ENCODE measurements at places on chromosomes 5 and 9.

DNA sequence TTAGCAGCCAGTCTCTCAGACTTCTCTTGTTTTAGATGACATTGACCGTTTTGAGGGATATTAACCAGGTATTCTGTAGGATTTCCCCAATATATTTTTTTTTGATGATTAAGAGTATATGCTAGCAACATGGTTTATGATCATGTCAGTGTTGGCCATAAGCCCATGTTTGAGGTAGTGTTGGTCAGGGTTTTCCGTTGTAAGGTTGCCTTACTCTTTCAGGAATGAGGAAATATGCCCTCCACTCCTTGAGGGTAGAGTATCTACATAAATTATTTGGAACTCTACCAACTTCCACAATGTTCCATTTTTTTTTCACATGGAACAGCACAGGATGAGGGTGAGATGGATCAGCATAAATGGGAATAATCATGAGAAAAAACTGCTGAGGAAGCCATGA, 188.4 kb upstream of the PRDM9 start:
- no peak for DNase-seq

GRCh38 chr9:91419222-91420191, 4.1 kb downstream of the NFIL3 start:
- no peak for DNase-seq

GRCh38 chr5:82349652-82350051, 71.5 kb upstream of the RPS23 start:
- DNase-seq, result no peak

DNA sequence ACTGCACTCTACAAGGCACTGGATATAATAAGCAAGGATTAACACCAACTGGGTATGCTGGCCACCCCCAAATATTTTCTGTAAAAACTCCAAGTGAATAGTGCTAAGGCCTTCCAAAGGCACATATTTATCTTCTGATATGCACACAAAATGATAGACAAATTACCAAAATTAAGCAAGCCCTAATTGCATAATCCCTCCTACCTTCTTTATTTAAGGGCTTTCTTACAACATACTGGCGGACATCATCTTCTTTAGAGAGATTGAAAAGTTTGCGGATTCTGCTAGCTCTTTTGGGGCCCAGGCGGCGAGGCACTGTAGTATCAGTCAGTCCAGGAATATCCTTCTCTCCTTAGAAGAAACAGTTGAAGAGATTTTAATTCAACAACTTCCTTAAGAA, 1.9 kb downstream of the RPS6 start:
- DNase-seq, result peak; percentile 27

DNA sequence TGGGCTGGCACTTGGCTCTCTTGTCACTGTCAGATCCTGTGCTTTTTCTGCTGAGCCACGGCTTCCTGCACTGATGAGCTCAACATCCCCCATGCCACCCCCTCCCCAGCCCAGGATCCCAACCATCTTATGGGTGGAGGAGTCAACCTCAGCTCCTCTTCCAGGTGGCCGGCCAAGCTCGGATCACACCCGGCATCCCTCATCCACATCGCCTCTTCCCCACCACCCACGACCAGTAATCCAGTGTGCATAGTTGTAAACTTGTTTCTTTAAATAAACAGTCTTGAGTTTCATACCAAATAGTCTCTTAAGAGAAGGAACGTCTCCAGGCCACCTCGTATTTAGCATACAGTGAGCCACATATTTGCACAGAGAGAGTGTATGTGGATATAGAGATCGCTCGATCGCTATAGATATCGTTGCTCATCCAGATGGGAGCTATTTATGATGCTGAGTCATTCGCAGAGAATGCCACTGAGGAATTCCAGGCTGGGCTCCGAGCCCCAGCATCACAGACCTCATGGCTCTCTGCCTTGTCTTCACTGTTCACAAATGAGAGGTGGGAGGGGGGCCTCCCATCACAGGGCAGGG, 61.8 kb upstream of the CPLX2 start:
- DNase-seq, result no peak

- DNase-seq, result no peak
Observed at GRCh38 chr9:128078504-128079434, 10.7 kb downstream of the SLC25A25 start.

Data from NCI-H1417 (cell line).